ENCODE measurements at places on chromosomes 5 and 9. TPM values are rescaled to one million over a fixed set of nuclear protein-coding genes. Genes with fewer than 3 reads are reported as not detected.

HTR1A gene
- polyA plus RNA-seq = not detected

OMD gene
- polyA plus RNA-seq = 0.62 TPM

FBP2 gene
- 0.10 TPM for polyA plus RNA-seq

BOD1 gene
- 123 TPM for polyA plus RNA-seq

GM2A gene
- polyA plus RNA-seq = 28.2 TPM

FSTL4 gene
- 0.91 TPM for polyA plus RNA-seq

SPOUT1 gene
- 35.3 TPM for polyA plus RNA-seq

LCN12 gene
- polyA plus RNA-seq = 20.2 TPM

DND1 gene
- 0.35 TPM for polyA plus RNA-seq

NR4A3 gene
- polyA plus RNA-seq = 0.18 TPM

SPACA9 gene
- 7.8 TPM for polyA plus RNA-seq

SLC25A2 gene
- polyA plus RNA-seq = 0.23 TPM

LRRTM2 gene
- polyA plus RNA-seq = 1.9 TPM

ZNF484 gene
- 12.0 TPM for polyA plus RNA-seq

PLPP7 gene
- 1.9 TPM for polyA plus RNA-seq

LHX6 gene
- 3.5 TPM for polyA plus RNA-seq

OR1L4 gene
- not detected for polyA plus RNA-seq

LPAR1 gene
- polyA plus RNA-seq = 25.9 TPM

RGS7BP gene
- 9.5 TPM for polyA plus RNA-seq

SPATA31A3 gene
- not detected for polyA plus RNA-seq

LCP2 gene
- 3.9 TPM for polyA plus RNA-seq

MEIKIN gene
- polyA plus RNA-seq = not detected

ZNF474 gene
- polyA plus RNA-seq = 0.88 TPM

RECK gene
- 30.0 TPM for polyA plus RNA-seq

FAM153A gene
- 0.75 TPM for polyA plus RNA-seq

PCDHGA6 gene
- polyA plus RNA-seq = 8.1 TPM

CDC14B gene
- 34.3 TPM for polyA plus RNA-seq

IRX2 gene
- 23.7 TPM for polyA plus RNA-seq
